ENCODE measurements at places on chromosomes 6 and 20.
A peak's percentile ranks its signal among the peaks of the same experiment; 100 is the strongest.

GRCh38 chr20:10315138-10315537 is 96.5 kb downstream of the SNAP25 start:
- DNase-seq = no peak

DNA sequence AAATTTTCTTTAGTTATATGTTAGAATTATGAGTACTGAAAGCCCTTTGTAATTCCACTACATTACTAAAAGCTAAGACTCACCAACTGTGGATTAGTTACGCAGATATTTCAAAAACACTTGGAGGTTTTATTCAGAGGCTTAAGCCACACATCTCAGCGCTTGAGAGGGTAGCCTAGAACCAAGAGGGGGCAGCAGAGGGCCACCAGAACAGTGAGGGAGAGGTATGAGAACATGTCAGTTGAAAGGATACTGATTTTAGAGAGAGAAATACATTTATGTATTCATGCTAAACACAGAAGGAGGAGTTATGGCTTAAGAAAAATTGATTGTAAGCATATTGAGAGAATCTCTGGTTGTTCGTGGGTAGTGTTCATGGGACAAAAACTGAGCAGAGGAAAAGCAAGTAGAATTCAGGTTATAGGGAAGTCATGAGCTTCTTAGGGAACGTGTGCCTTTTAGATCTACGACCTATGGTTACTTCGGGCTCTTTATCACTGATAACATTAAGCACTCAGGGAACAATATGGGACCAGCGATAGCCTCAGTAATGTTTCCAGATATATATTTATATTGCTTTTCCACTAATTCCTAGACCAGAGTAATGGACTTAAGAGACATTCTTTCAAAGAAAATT is 20.4 kb upstream of the SERINC1 start:
- DNase-seq = peak; percentile 55

GRCh38 chr6:149208134-149208601 is 109.3 kb upstream of the TAB2 start:
- no peak for DNase-seq

- DNase-seq = no peak
Observed at GRCh38 chr6:5121479-5121878, 36.3 kb downstream of the PPP1R3G start.

DNA sequence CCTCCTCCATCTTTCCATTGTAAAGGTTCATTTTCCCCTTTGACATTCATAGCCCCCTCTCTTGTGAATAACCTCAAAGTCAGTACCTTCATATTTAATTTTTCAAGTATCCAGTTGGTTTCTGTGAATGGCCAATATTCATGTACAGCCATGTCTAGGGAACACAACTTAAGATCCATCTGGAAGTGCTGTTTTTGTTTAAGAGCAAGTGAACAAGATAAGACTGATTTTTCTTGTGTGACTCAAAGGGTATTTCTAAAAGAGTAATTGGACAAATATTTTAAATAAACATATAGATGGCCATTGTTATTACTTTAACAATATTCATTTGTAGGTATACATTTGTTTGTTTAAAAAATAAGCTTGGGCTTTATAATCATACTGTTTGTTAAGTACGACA is 92.9 kb downstream of the RTN4IP1 start:
- no peak for DNase-seq
